ENCODE measurements at places on chromosomes 4 and X.

DNA sequence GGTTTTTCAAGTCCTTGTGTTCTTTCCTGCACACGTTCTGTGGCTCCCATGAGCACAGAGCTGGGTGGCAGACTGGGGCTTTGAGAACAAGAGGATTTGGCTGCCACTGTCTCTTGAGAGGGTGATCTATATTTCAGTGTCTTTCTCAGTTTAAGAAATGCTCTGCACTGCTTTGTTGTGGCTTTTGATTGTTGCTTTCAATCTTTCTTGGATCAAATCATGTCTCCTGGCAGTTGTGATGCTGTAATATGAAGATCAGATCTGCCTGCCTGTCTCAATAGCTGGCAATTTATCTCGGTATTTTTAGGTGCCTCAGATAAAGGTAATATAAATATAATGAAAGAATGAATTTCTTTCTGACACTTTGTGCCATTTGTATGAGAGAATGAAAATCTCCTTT lies 273.3 kb upstream of the LCORL start:
- no peaks in the 10 kb centered on the region for H3K36me3 ChIP-seq
- no peak overlapping the region for H3K4me3 ChIP-seq
- H3K4me1 ChIP-seq = peaks cover 5% of the 10 kb centered on the region
- no peak for DNase-seq
- H3K27ac ChIP-seq = no peak overlapping the region
- no peaks in the 10 kb centered on the region for H3K27me3 ChIP-seq

- H3K27me3 ChIP-seq = no peaks in the 10 kb centered on the region
- H3K27ac ChIP-seq = no peak overlapping the region
These were observed 222.6 kb downstream of the SPIN4 start for GRCh38 chrX:63128509-63128908.

- no peak overlapping the region for H3K27ac ChIP-seq
- H3K27me3 ChIP-seq = peaks cover 5% of the 10 kb centered on the region
- peak; percentile 27 for DNase-seq
- peaks cover 17% of the 10 kb centered on the region for H3K36me3 ChIP-seq
- H3K4me3 ChIP-seq = no peak overlapping the region
- H3K4me1 ChIP-seq = peaks cover 42% of the 10 kb centered on the region
These were observed 43.7 kb downstream of the MAGEA9 start for GRCh38 chrX:149825424-149825823.

GRCh38 chr4:98544141-98544817 lies 114.1 kb downstream of the TSPAN5 start:
- peak overlapping the region; percentile 36 for H3K27ac ChIP-seq
- H3K36me3 ChIP-seq = peaks cover 3% of the 10 kb centered on the region
- peaks cover 24% of the 10 kb centered on the region for H3K4me1 ChIP-seq
- H3K4me3 ChIP-seq = no peak overlapping the region

DNA sequence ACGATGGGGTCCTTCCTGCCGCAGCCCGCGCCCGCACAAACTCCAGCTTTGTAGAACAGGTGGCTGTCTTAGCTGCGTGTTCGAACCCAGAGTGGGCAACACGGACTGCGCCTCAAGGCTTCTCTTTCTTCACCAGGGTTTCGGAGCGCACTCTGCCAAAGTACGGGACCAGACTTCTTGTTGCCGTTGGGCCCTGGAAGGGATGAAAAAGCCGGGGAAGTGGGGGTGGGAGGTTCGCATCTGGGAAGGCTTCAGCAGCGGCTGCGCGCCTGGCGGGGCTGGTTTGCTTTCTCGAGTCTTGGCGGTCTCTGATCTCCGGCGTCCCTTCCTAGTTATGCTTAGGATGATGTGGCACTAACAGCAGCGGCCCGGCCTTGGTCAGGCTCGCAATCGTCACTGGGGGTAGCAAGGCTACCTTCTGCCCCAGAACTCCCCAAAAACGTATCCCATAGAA lies 673 bp downstream of the PARM1 start:
- no peak overlapping the region for H3K27ac ChIP-seq
- peak; percentile 18 for DNase-seq
- peak overlapping the region; percentile 89 for H3K4me3 ChIP-seq
- H3K27me3 ChIP-seq = peaks cover 56% of the 10 kb centered on the region
- H3K4me1 ChIP-seq = peaks cover 21% of the 10 kb centered on the region
- no peaks in the 10 kb centered on the region for H3K36me3 ChIP-seq

GRCh38 chr4:11268149-11268548 lies 160.5 kb downstream of the HS3ST1 start:
- H3K27ac ChIP-seq = no peak overlapping the region
- H3K4me3 ChIP-seq = no peak overlapping the region
- H3K36me3 ChIP-seq = peaks cover 4% of the 10 kb centered on the region
- peaks cover 4% of the 10 kb centered on the region for H3K4me1 ChIP-seq

- H3K36me3 ChIP-seq = peaks cover 17% of the 10 kb centered on the region
- peaks cover 4% of the 10 kb centered on the region for H3K27me3 ChIP-seq
- DNase-seq = peak; percentile 15
- H3K4me3 ChIP-seq = peak overlapping the region; percentile 63
These were observed 67.8 kb downstream of the TAPT1 start for GRCh38 chr4:16158504-16158852.

- peaks cover 12% of the 10 kb centered on the region for H3K27me3 ChIP-seq
- H3K36me3 ChIP-seq = peaks cover 9% of the 10 kb centered on the region
- DNase-seq = no peak
- H3K4me1 ChIP-seq = peaks cover 82% of the 10 kb centered on the region
- peak overlapping the region; percentile 26 for H3K27ac ChIP-seq
These were observed 103.6 kb downstream of the TENM3 start for GRCh38 chr4:182346675-182347375.

- peak within 1 kb of the TSS; percentile 99 for H3K27ac ChIP-seq
- H3K36me3 ChIP-seq = peaks cover 32% of the 10 kb centered on the region
- H3K27me3 ChIP-seq = no peaks in the 10 kb centered on the region
These were observed at the start of gene TSPYL2 for GRCh38 chrX:53081925-53082772. TSPYL2 (plus strand) TSS chrX:53082367; CDS start chrX:53082499, 132 bp downstream.

DNA sequence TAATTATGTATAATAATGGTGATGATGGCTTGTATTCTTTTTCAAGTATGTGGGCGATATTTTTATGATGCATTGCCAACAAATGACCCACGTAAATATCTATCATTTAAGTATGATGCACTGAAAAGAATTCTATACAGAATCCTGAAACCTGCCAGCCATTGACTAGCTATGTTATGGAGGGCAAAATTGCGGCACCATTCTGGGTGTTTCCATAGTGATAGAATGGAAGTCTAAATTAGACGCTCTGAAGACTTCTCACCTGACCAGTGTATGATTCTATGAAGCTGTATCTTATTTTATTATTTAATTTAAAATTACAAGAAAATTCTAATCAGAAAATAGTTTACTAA lies 677 bp upstream of the CENPC start:
- peaks cover 15% of the 10 kb centered on the region for H3K36me3 ChIP-seq
- peak overlapping the region; percentile 97 for H3K4me3 ChIP-seq
- H3K27me3 ChIP-seq = no peaks in the 10 kb centered on the region

- H3K4me1 ChIP-seq = no peaks in the 10 kb centered on the region
- DNase-seq = no peak
- H3K27ac ChIP-seq = no peak overlapping the region
- H3K36me3 ChIP-seq = no peaks in the 10 kb centered on the region
- no peaks in the 10 kb centered on the region for H3K27me3 ChIP-seq
- H3K4me3 ChIP-seq = no peak overlapping the region
These were observed 80.6 kb upstream of the CXXC4 start for GRCh38 chr4:104575278-104575677.

DNA sequence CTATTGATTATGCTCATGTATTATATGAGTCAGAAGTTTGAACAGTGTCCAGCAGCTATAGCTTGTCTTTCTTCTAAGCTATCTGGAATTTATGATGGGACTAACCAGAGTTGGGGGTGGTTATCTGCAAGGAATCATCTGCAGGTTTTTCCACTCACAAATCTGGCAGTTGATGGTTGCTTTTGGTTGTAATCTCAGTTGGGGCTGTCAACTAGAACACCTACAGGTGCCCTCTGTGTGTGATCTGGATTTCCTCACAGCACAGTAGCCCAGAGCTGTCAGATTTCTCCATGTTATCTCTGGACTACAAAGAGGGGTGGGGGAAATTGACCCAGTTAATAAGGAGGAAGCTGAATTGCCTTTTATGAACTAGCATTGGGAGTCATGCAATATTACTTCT lies 51.4 kb upstream of the MAP9 start:
- H3K4me1 ChIP-seq = no peaks in the 10 kb centered on the region
- H3K27me3 ChIP-seq = no peaks in the 10 kb centered on the region
- DNase-seq = no peak

- DNase-seq = no peak
- H3K27ac ChIP-seq = no peak overlapping the region
- peaks cover 2% of the 10 kb centered on the region for H3K27me3 ChIP-seq
These were observed 377.8 kb downstream of the PPP4R3C start for GRCh38 chrX:27085346-27085745.

DNA sequence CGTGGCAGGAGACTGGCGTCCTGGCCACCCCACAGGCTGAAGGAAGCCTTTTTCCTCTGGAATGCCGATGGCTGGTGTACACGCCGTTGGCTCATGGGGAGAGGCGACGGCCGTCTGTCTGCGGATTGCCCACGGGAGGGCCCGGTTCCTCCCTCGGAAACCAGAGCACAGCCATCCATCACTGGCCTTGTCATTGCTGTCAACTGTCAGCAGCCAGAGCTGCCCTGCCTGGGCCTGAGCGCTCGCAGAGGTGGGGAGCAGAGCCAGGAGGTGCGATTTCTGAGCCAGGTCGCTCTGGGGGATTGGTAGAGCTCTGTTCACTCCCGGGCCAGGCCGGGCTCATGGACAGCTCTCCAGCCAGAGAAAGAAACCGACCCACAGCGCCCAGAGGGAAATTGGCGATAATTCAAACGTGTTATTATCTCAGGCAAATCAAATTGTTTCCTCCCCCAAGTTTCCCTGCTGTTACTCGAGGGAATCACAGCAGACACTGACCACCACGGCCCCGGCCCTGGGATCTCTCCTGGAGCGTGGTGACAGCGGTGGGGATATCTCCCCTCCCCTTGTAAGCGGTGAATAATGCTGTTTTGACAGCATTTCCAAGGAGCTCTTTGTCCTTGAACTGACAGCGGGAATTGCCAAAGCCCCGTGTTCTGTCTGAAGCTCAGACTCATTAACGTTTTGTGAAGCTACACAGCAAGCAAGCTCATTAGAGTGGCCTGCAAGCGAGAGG lies 220.9 kb upstream of the PSAPL1 start:
- H3K27ac ChIP-seq = peak overlapping the region; percentile 87
- H3K36me3 ChIP-seq = no peaks in the 10 kb centered on the region
- H3K4me3 ChIP-seq = peak overlapping the region; percentile 35
- peak; percentile 70 for DNase-seq
- peaks cover 10% of the 10 kb centered on the region for H3K27me3 ChIP-seq
- peaks cover 5% of the 10 kb centered on the region for H3K4me1 ChIP-seq

- no peaks in the 10 kb centered on the region for H3K27me3 ChIP-seq
- H3K4me3 ChIP-seq = no peak overlapping the region
- peaks cover 34% of the 10 kb centered on the region for H3K36me3 ChIP-seq
- no peak for DNase-seq
- no peaks in the 10 kb centered on the region for H3K4me1 ChIP-seq
- no peak overlapping the region for H3K27ac ChIP-seq
These were observed 48.2 kb downstream of the CASK start for GRCh38 chrX:41875142-41875541.

DNA sequence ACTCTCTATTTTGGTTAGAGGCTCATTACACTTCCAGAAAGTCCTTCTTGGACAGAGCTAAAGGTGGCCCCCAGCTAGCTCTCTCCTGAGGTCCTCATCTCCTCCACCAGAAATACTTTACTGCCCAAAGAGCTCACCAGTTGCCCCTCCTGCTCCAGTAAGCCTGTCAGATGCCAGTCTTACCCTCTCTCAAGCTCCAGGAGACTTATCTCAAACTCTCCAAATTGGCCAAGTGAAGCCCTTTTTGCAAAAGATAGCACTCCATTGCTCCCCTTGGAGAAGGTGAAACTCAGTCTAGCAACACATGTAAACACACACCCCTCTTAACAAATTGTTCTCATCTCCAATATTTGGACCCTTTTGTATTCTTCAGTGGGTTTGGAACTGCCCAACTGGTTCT lies 128.5 kb downstream of the ZNF330 start:
- H3K4me3 ChIP-seq = no peak overlapping the region
- no peaks in the 10 kb centered on the region for H3K27me3 ChIP-seq
- no peak for DNase-seq
- H3K4me1 ChIP-seq = peaks cover 20% of the 10 kb centered on the region
- no peak overlapping the region for H3K27ac ChIP-seq

Measured in nephron progenitor cell (in vitro differentiated cells).